Bladder microvascular endothelial cell (primary cell): ENCODE measurements at places on chromosomes 7 and 10. TPM values are rescaled to one million over a fixed set of nuclear protein-coding genes. Genes with fewer than 3 reads are reported as not detected.

The FEZF1 gene
- not detected in 2 replicates for total RNA-seq

The ENO4 gene
- total RNA-seq: not detected in 2 replicates

The RBP3 gene
- not detected in 2 replicates for total RNA-seq

The PRKG1 gene
- total RNA-seq: 0.32 and 10.1 TPM in 2 replicates

The ANXA8 gene
- not detected in 2 replicates for total RNA-seq

The TACR2 gene
- 0.06 TPM in 1 of 2 replicates, not detected in the other for total RNA-seq

The ZC3HAV1L gene
- total RNA-seq: 10.5 and 23.1 TPM in 2 replicates

The NODAL gene
- total RNA-seq: not detected in 2 replicates

The HHEX gene
- total RNA-seq: 36.6 and 66.4 TPM in 2 replicates

The AGK gene
- 15.2 and 27.9 TPM in 2 replicates for total RNA-seq

The INMT gene
- total RNA-seq: 0.16 and 0.19 TPM in 2 replicates
